Dermis blood vessel endothelial cell (primary cell): ENCODE measurements at places on chromosomes 13 and 19.

DNA sequence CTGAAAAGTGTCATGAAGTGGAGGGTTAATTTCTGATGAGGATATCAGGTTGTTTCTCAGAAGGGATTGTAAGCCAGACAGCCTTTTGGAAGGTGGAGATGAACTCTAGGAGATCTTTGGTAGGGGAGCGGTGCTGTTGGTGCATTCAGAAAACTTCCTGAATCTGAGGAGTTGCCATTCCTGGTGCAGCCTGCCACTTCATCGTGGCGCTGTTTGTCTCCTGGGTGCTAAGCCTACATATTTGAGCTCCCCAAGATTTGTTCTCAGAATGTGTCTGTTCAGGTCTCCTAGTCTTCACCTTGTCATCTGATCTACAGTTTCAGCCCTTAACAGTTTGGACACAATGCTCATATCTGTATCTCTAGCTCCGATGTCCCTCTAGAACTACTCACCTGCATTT lies 285.6 kb downstream of the MTUS2 start:
- DNase-seq: no peak

DNA sequence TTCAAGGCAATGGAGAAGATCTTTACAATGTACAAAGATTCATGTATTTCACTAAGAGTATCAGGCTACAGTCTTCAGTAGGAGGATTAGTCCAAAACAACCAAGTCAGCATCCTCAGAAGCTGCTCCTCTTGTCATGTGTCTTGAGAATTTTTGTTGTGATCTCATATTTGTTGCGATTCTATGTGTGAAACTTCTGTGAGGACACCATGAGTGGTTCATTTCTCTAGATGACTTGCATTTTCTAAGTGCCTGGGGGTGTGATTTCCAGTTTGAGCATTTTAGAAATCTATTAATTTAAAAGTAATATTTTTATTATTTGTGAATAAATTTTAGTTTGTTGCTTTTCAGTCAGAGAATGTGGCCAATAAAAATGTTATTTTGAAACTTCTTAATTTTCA lies 94.5 kb downstream of the RAP2A start:
- DNase-seq: no peak

DNA sequence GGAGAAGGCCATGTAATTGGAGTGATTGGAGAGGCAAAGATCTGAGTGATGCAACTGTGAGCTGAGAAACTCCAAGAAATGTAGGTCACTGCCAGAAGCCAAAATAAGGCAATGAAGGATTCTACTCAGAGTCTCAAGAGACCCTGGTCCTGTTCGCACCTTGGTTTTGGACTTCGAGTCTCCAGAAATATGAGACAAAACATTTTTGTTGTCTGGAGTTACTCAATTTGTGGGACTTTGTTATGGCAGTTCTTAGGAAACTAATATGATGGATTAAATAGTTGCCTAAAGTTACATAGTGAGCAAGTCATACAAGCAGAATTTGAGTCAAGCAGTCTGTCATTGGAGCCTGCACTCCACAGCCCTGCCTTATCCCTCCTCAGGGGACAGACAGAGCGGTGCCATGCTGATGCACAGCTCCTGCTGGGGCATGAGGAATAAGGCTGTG lies 104.2 kb downstream of the ITGBL1 start:
- no peak for DNase-seq

GRCh38 chr13:67343777-67344176 lies 113.6 kb upstream of the PCDH9 start:
- no peak for DNase-seq

DNA sequence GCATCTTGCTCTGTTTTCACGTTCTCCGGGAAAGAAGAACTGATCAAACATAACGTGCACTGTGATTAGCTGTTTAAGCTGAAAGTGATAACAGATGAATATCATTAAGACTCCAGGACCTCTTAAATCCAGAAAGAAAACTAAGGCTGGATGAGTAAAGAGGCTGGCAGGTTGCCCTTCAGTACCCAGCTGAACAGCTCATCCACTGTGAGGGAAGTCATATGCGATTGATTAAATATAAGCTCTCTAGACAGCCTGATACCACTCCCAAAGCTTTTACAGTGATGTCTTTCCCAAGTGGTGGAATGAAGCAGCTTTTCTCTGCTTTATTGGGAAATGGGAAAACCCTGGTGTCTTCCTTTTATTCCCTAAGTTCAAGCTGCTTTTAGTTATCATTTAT lies 116.9 kb downstream of the EFNB2 start:
- no peak for DNase-seq

DNA sequence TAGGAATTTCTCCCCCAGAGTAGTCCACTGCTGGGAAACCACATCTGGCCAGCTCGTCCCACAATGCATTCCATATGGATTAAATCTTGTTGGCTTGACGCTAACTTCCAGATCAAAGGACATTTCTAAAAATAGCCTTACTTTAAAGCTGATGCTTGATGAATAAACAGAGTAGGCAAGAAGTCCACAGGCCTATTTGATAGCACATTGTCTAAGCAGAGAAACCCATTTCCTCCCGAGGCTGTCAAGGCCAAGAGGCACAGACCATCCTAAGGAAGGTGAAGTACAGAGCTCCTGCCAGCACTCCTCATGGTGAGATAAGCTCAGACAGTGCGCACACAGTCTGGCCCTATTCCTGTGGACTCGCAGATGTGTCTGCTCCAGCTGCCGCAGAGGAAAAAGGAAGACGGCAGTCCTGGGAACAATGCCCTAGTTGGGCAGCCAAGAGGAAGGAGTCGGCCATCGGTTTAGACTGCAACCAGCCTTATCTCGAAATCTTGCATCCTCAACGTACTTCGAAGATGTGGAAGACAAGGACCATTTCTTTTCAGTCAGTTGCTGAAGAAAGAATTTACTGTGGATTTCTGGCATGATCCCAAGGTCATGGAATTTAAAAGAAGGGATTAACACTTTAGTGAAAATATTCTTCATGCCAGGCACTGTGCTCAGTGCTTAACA lies 156.8 kb downstream of the RGCC start:
- DNase-seq: peak; percentile 98

- no peak for DNase-seq
These were observed 17.0 kb downstream of the ALOX5AP start for GRCh38 chr13:30752201-30752797.

DNA sequence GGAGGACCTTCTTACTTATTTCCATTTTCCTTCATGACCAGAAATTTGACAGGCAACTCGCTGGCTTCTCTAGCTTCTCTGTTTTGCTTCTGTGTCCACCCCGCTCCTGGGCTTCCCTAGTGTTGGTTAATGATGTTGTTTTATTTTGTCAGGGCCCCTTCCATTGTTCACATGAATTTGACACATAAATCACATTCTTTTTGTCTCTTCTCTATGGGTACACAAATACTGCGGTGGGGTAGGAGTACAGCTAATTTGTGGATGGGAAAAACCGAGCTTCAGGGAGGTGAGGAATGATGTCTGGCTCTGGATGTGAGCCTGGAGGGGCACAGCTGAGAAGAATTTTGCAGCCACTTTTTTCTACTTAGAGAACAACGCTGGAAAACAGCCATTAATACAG lies 199.8 kb downstream of the DNAJC15 start:
- DNase-seq: no peak

GRCh38 chr13:24746618-24747247 lies 17.2 kb upstream of the RNF17 start:
- DNase-seq: peak; percentile 33

GRCh38 chr19:38932425-38933179 lies 1.9 kb downstream of the MRPS12 start:
- DNase-seq: peak; percentile 80

DNA sequence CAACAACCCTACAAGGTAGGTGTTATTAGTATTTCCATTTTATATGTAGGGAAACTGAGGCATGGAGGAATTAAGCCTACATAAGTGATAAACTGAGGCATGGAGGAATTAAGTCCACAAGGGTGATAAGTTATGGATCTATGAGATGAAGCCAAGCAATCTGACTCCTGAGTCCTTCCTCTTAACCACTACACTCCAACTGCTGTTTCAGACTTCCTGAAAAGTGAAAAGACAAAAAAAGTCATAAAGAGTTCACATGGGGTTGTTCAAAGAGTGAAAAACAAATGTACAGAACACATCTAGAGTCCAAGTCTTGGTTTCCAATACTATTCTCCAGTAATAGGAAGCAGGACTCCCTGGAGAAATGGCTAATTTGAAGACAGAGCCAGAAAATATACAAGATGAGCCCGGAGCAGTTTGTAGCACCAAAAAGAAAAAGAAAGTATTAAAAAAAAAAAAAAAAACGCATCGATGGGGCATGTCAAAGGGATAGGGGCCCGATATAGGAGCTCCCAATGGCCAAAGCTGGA lies 12.1 kb downstream of the CRYL1 start:
- peak; percentile 40 for DNase-seq

DNA sequence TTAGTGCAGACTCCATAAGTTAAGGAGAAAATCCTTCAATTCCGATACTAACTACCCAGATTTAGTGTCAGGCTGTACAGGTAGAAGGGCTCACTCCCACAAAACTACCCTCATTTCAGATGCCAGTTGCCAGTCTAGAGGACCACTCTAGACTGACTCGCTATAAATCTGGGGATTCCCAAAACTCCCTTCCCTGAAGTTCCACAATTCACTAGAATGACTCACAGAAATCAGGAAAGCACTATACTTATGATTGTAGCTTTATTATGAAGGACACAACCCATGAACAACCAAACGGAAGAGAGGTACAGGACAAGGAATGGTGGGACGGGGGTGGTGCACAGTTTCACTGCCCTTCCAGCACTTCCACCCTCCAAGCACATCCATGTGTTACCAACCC lies 321.2 kb downstream of the DIAPH3 start:
- peak; percentile 34 for DNase-seq

DNA sequence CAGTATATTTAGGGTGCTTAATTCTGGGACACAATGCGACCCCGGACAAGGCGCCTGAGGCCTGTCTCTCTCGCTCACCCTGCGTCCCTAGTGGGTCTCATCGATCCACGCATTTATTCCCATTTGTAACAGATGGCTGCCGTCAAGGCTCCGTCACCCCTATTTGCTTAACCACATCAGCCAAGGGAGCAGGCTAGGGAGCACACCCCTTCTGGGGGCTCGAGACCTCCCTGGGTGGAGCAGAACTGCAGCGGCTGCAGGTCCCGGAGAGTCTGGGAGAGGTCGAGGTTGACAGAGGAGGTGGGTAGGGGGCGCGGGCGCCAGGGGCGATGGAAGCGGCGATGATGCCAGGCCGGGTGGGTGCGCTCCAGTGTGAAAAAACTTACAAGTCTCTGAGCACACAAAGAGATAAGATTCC lies 507 bp downstream of the ALG5 start:
- peak; percentile 26 for DNase-seq

GRCh38 chr19:13459351-13459750 lies 46.9 kb downstream of the CACNA1A start:
- no peak for DNase-seq
